ENCODE measurements at places on chromosomes 5 and 9. TPM values are rescaled to one million over a fixed set of nuclear protein-coding genes. Genes with fewer than 3 reads are reported as not detected.
A peak's percentile ranks its signal among the peaks of the same experiment; 100 is the strongest.

DNA sequence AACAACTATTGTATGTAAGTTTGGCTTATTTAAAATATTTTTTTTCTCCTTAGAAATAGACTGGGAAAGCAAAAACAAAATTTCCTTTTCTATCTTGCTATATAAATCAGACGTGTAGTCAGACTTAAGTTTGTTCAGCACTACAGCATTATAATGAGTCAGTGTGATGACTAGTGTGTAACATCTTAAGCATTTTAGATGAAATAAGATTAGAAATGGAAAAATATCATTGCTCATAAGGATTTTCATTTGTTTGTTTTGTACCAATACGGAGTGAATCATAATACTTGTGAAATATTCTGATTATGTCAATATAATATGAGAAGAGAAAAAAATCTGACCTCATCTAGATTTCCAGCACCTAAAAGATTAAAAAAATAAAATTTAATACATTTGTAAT lies 64.7 kb upstream of the RICTOR start:
- peaks cover 5% of the 10 kb centered on the region for H3K36me3 ChIP-seq
- no peaks in the 10 kb centered on the region for H3K27me3 ChIP-seq
- H3K4me1 ChIP-seq = no peaks in the 10 kb centered on the region
- no peak overlapping the region for H3K4me3 ChIP-seq
- DNase-seq = no peak

DNA sequence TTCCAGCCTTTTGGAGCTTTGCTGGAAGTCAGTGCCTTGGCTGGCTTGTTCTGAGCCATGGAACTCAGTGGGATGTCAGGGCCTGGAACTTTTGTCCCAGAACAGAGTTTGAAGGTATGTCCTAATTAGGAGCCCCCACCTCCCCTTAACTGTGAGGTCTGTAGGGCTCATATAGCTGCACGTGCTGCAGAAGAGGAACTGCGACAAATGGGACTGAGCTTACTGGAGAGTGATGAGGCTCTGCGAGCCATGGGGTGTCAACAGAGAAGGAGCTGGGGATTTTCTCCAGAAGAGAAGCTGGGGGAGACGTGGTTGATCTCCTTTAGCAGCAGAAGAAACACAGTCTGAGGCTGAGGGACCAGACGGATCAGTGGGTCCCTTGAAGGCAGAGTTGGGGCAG lies 10.9 kb downstream of the TMEM8B start:
- peaks cover 26% of the 10 kb centered on the region for H3K4me1 ChIP-seq
- no peaks in the 10 kb centered on the region for H3K27me3 ChIP-seq
- DNase-seq = no peak
- H3K36me3 ChIP-seq = no peaks in the 10 kb centered on the region

DNA sequence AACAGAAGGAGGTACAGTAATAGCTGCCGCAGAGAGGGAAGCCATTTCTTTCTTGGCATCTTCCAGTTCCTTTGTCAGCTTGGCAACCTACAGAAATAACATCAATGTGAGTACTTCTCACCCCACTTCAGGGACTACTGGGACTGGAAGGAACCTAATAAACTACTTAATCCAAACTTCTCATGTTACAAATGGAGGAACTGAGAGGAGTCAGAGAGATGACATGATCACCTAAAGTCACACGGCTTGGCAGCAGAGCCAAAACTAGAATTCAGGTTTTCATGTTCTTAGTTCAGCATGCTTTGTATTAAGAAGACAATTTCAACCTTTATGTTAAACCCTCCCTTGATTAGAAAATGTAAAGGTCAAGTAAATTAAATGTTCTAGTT lies 44.7 kb downstream of the DIAPH1 start:
- H3K36me3 ChIP-seq = peaks cover 96% of the 10 kb centered on the region

DNA sequence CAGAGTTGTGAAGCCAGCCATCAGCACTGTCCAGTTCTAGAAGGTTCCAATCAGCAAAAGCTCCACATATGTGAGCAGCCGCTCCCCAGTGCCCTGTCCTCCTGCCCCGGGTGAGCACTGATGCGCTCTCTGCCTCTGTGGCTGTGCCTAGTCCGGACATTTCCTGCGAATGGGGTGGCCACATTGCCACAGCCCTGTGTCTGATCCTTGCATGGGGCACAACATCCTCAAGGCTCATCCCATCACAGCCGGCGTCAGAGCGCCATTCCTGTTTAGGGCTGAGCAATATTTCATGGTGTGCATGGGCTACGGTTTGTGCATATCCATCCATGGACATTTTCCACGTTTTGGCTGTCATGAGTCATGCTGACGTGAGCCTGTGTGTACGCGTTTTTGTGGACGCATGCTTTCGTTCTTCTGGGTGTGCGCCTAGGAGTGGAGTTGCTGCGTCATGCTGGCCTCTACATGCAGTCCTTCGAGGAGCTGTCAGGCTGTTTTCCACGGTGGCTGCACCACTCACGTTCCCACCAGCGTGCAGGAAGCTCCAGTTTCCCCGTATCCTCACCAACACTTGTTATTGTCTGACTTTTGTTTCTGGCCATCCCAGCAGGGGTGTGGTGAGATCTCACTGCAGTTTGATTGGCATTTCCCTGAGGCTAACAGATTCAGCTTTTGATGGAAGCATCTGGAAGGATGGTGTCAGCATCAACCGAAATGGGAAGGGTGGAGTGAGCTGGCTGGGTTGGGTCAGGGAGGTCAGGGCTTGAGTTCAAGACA lies 9.7 kb upstream of the SLC6A18 start:
- no peaks in the 10 kb centered on the region for H3K36me3 ChIP-seq
- no peaks in the 10 kb centered on the region for H3K27me3 ChIP-seq
- peak; percentile 25 for DNase-seq
- no peak overlapping the region for H3K27ac ChIP-seq
- H3K4me3 ChIP-seq = no peak overlapping the region
- H3K4me1 ChIP-seq = no peaks in the 10 kb centered on the region

GRCh38 chr5:54556141-54556540 lies 38.6 kb downstream of the SNX18 start:
- H3K27ac ChIP-seq = no peak overlapping the region
- H3K4me1 ChIP-seq = no peaks in the 10 kb centered on the region
- no peak overlapping the region for H3K4me3 ChIP-seq
- H3K36me3 ChIP-seq = no peaks in the 10 kb centered on the region
- no peaks in the 10 kb centered on the region for H3K27me3 ChIP-seq

DNA sequence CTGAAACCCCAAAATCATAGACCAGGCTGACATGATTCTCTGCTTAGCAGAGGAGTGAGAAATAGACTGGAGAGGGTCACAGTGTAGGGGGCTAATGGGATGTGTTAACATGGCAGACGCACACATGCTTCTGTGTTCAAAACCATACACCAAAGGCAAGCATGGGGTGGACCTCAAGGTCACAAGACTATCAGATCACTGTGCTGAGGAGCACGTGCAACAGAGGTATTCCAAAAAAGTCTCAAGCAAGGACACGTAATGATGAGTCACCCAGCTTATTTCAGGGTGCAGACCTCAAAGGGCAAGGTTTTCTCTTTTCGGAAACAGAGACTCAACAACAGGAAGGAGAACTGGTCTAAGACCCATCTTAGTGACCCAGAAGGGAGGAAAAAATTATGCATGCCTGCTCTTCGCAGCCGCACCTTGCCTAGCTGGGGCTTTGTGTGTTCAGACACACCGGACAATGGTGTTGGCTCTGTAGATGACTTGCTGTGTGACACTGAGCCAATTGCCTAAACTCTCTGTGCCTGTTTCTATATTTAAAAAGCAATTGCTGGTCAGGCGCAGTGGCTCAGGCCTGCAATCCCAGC lies 20.3 kb downstream of the WHRN start:
- DNase-seq = no peak
- no peak overlapping the region for H3K27ac ChIP-seq
- H3K4me3 ChIP-seq = no peak overlapping the region
- no peaks in the 10 kb centered on the region for H3K36me3 ChIP-seq

GRCh38 chr5:141617682-141618029 lies 1.1 kb downstream of the DIAPH1 start:
- DNase-seq = no peak
- H3K4me3 ChIP-seq = peak overlapping the region; percentile 89
- no peaks in the 10 kb centered on the region for H3K27me3 ChIP-seq

- no peak overlapping the region for H3K4me3 ChIP-seq
- DNase-seq = no peak
- H3K36me3 ChIP-seq = no peaks in the 10 kb centered on the region
These were observed 914.9 kb downstream of the EFNA5 start for GRCh38 chr5:106755789-106756188.

- no peak overlapping the region for H3K27ac ChIP-seq
- peaks cover 41% of the 10 kb centered on the region for H3K4me1 ChIP-seq
- H3K27me3 ChIP-seq = no peaks in the 10 kb centered on the region
- H3K36me3 ChIP-seq = no peaks in the 10 kb centered on the region
These were observed 2.0 kb downstream of the DENND1A start for GRCh38 chr9:123927625-123928532.

DNA sequence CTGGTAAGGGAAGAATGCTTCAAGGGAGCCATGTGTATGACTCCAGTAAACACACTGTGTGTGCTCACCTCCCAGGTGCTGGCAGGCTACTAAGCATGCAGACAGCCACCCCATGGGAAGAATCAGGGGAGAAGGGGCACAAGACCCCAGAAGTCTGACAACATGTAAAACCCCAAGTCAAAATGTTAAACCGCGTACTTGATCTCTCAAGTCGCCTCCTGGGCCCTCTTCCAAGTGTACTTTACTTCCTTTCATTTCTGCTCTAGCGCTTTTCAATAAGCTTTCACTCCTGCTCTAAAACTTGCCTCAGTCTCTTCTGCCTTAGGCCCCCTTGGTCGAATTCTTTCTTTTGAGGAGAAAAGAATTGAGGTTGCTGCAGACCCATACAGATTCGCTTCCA lies 31.3 kb downstream of the DAPK1 start:
- H3K27me3 ChIP-seq = no peaks in the 10 kb centered on the region
- H3K4me1 ChIP-seq = peaks cover 41% of the 10 kb centered on the region
- H3K27ac ChIP-seq = no peak overlapping the region
- H3K36me3 ChIP-seq = peaks cover 4% of the 10 kb centered on the region

DNA sequence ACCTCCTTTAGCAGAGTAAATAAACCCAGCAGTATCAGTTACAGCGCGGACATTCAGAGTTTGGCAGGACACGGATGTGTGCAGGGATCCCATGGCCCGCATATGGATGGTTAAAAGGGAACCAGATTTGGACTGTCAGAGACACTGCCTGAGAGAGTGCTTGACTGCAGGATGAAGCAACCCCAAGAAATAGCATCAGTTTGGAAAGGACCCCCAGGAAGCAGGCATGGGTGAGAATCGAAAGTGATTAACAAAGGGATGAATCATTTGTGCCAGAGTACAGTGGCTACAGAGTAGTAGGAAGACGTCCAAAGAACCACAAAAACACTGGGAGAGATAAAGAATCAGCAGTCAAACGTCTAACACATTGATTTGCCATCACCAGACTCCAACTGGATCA lies 5.5 kb downstream of the C7 start:
- no peaks in the 10 kb centered on the region for H3K27me3 ChIP-seq
- H3K4me1 ChIP-seq = no peaks in the 10 kb centered on the region
- H3K4me3 ChIP-seq = peak overlapping the region; percentile 7
- peak overlapping the region; percentile 2 for H3K27ac ChIP-seq
- no peak for DNase-seq

- H3K27ac ChIP-seq = no peak overlapping the region
- H3K36me3 ChIP-seq = no peaks in the 10 kb centered on the region
- DNase-seq = no peak
- H3K27me3 ChIP-seq = no peaks in the 10 kb centered on the region
- no peaks in the 10 kb centered on the region for H3K4me1 ChIP-seq
- H3K4me3 ChIP-seq = no peak overlapping the region
These were observed 177.9 kb downstream of the MACROH2A1 start for GRCh38 chr5:135221187-135221473.

DNA sequence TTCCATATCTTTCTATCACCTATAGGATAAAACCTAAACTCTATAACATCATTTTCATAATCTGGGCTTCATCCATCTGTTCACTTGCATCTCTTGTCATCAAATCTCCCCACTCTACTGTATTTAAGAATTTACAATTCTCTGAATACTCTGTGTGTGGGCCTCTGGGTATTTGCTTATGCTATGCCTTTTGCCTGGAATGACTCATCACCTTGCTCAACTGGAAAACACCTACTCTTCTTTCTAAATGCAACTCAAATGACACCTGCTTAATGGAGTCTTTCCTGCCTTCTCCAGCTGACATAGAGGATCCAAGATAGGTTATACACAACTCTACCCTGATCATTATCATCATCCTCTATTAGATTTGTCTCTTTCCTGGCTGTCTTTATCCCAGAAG lies 421.7 kb downstream of the SPATA31D1 start:
- DNase-seq = no peak
- H3K27me3 ChIP-seq = no peaks in the 10 kb centered on the region
- no peaks in the 10 kb centered on the region for H3K36me3 ChIP-seq
- no peak overlapping the region for H3K27ac ChIP-seq
- H3K4me1 ChIP-seq = no peaks in the 10 kb centered on the region

DNA sequence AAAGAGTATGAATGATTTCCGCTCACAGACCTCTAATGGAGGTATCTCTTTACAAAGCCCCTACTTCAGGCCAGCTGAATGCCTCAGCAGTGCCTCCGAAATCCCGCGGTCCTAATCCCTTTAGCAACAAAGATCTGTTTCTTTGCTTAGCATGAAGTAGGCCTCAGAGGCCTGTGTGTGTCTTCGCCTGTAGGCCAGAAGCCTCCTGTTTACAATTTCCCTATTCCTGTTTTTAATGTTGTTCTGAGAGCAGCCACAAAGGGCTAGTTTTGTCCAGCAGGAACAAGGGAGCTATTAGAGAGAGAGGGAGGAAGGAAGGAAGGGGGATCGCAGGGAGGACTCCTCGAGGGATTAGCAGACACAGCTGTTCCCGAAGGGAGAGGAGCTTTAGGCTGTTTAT lies 166.4 kb upstream of the SPRY4 start:
- DNase-seq = no peak
- H3K4me3 ChIP-seq = no peak overlapping the region
- H3K27me3 ChIP-seq = no peaks in the 10 kb centered on the region
- peaks cover 15% of the 10 kb centered on the region for H3K4me1 ChIP-seq

DNA sequence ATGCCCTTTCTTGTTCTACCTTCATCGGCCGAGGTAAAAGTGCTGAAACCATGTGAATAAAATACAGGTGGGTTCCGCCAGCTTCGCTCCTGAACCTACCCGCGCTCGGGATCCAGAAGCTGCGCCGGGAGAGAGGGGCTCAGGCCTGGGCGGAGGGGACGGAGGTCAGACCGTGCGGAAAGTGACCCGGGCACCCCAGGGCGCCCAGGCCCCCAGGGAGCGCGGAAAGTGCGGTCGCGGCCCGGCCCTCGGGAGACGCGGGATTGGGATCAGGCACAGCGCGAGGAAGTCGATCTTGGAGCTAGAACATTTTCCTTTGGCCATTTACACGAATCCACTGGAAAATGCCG lies 329 bp downstream of the SYK start:
- H3K4me3 ChIP-seq = peak overlapping the region; percentile 63
- peak; percentile 55 for DNase-seq
- H3K27me3 ChIP-seq = peaks cover 14% of the 10 kb centered on the region
- H3K4me1 ChIP-seq = peaks cover 14% of the 10 kb centered on the region
- no peaks in the 10 kb centered on the region for H3K36me3 ChIP-seq
- peak overlapping the region; percentile 92 for H3K27ac ChIP-seq

Gene SCGB3A2
- total RNA-seq = 624 TPM

Gene CBY3
- not detected for total RNA-seq

Gene NUTM2F
- total RNA-seq = not detected

Gene BTNL8
- 5.3 TPM for total RNA-seq

Gene MYMK
- not detected for total RNA-seq

Gene PCDHGB4
- total RNA-seq = 5.3 TPM

Gene SNCB
- not detected for total RNA-seq

Gene LTC4S
- total RNA-seq = 20.1 TPM

Gene CDX1
- total RNA-seq = not detected

Gene ELAVL2
- total RNA-seq = not detected

Gene SLC24A2
- not detected for total RNA-seq

All from lower lobe of right lung (tissue), 2 donors.